ENCODE measurements at places on chromosomes 7 and 10.

- DNase-seq: no peak
Measured at GRCh38 chr7:123641901-123642300, 13.8 kb upstream of the LMOD2 start.

DNA sequence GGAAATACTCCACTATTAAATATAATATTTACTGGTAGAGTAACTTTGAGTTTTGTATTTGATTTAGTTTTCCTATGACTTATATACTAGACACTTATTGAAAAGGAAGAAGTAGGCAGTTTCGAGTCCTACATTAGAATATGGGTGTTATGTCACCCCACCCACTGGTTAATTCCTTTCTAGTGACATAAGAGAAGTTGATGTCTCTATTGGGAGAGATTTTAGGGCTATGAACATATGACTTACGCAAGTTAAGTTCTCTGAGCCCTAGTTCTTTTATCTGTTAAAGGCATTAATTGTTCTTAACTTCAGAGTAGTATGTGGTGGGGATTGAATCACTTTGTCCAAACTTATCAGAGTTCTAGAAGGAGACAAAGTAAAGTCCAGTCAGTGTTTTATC, 30.5 kb downstream of the CPED1 start:
- no peak for DNase-seq

- no peak for DNase-seq
Measured at GRCh38 chr10:47160967-47161366, 139.0 kb upstream of the GDF10 start.

- no peak for DNase-seq
Measured at GRCh38 chr10:34046506-34047034, 712.1 kb upstream of the NRP1 start.

GRCh38 chr7:2405201-2405600, 1.8 kb downstream of the CHST12 start:
- no peak for DNase-seq

DNA sequence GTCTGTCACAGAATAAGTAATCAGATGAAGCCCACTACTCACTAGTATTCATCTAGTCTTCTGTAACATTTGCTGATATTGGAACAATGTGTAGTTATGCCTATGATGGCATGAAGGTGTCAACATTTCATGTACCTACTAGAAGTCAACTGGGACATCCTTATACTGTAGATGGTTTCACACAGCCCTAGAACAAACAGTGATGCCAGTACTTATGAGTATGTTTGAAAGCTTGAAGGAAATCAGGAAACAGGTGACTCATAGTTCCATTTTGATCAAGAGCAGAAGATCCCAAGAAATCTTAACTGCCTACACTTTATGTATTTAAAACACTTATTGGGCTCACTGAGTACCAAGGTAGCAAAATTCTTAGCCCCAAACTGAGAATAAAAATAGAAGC, 1519.6 kb downstream of the REEP3 start:
- DNase-seq: no peak

DNA sequence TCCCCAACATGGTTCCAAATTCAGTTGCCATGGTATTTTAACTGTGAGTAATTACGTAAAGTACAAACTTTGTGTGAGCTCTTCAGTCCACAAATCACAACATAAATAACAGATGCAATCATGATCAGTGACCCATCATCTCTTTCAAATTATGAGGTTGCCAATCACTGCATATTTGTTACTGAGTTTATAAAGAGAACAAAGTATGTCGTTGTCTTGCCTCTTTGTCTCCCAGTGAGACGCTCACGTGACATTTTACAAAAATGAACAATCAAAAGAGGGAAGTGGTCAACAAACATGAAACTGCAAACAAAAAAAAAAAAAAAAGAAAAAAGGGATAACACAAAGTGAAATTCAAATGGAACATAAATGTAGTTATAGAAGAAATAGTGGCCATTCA, 122.7 kb upstream of the PDSS1 start:
- no peak for DNase-seq

All from activated effector memory CD4-positive, alpha-beta T cell treated with anti-CD3 and anti-CD28 coated beads, Interleukin-2, amount 50 U/mL, for 16 hours (primary cell).